NCI-H2171 (cell line): ENCODE measurements at places on chromosomes 7 and 10.

DNA sequence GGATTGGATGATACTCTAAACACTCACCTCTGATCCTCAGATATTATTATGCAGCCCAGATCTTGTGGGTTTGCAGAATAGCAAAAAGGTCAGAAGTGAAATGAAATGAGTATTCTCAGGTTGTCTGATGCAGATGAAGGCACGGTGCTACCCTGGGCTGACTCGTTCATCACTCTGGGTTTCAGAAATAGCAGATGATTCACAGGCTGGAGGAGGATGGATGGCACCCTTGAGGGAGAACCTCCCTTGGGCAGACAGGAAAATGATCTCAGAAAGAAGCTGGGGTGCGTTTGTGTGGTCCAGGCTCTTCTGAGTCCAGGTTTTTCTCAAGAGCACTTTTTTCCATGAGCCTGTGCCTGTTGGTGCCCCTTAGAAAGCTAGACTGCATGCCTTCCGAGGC, 515.8 kb upstream of the MKI67 start:
- DNase-seq = no peak

DNA sequence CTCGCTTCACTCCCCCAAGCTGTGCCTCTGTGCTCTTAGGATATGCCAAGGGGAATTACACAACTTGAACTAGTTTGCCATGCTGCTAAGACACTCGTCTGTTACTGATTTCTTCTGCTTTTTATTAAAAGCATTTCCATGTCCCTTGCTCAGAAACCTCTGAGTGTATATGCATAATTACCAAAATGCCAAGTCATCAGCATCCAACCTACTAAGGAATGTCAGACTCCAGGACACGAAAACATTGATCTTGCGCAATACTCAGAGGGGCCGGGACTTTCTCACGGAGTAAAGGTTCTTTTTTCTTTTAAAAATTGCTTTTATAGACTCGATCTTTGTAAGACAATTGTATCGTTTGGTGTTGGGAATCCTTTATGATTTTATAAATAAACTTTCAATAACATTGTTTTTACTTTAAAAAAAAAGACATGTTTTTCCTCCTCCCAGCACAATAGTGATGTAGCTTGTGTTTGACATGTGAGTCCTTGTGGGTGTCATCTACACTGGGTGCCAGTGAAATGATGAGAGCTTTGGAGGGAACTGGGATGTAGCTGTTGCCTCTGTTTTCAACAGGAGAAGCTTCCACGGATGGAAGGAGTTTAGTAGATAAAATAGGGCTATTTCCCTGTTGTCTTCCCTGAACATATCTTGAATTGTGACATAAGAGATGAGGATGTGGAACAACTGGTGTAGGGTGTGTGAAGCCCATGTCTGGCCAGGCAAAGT, 43.6 kb downstream of the CNNM1 start:
- no peak for DNase-seq

DNA sequence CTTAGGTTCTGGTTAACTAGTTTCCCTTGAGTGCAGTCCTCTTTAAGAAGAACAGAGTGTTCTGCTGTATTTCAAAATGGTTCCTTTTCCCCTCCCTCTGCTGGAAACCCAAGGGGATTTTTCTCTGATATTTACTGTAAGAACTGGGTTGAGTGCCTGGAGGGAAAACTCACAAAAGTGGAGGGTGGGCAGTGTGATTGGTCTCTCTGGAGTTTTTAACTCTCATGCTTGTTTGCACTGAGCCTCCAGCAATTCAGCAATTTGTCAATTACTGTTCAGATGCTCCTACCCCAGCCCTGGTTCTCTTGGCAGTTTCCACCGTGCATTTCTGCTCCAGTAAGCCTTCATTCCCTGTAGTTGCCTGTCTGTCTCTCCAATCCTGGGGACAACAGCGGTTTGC, 273.4 kb upstream of the SORCS1 start:
- no peak for DNase-seq

DNA sequence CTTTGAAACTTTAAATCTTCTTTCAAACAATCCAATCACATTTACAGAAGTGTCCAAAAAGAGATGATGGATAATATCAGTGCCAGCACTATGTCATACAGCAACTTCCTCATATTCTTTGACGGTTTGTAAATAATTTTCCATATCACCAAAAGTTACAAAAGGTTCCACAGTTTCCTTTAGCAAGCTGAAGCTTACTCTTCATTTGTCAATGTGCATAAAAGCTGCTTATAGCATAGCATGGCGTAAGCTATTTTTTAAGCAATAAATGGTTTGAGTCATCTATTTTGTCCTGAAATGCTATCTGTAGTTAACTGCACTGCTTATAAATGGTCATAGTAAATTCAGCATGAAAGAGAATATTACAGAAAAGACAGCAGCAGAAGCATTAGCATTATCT, 95.1 kb downstream of the ETV1 start:
- DNase-seq = no peak

DNA sequence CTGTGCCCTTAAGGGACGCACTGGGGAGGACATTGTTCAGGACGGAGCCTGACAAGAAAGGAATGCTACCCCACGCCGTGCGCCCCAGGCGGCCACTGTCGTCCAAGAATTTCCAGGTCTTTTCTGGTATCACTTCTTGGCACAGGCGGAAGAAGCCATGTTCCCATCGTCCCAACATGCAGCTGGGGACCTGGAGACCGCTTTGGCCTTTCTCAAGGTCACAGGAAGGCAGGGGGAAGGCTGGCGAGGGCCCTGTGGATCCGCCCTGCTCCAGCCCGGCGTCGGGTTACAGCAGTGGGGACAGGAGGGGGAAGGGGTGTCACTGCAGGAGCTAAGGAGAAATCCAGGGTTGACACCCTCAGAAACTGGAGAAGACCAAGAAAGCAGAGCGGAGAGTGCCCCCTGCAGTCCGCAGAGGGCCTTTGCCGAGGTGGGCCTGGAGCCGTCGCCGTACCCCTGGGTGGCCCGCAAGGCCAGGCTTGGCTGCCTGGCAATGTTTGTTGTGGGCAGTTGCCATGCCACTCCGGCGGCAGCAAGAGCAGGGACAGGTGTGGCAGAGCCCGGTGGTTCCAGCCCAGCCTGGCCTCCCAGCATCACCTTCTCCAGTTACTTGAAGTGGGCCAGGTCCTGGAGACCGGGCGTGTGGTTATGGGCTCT, 104.1 kb downstream of the LHPP start:
- no peak for DNase-seq

DNA sequence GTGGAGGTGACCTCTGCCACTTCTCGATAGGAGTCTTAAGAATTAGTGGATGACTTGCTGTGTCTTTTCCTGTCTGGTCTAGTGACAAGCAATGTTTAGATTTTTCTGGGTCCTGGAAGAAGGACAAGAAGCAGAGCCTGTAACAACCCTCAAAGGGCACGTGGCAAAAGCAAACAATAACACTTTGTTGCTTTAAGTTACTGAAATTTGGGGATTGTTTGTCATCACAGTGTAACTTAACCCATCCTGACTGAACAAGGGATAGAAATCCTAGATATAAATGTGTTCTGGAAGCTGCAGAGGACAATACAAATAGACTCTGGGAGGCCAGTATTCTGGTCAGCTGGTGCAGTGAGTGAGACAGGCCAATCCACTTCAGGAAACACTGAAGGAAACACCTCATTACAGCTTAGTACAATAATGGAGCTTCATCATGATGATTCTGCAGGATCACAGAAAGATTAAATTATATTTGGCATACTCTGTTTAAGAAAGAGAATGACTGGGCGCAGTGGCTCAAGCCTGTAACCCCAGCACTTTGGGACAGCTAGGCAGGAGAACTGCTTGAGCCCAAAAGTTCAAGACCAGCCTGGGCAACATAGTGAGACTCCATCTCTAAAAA, 23.3 kb downstream of the ENKUR start:
- no peak for DNase-seq

DNA sequence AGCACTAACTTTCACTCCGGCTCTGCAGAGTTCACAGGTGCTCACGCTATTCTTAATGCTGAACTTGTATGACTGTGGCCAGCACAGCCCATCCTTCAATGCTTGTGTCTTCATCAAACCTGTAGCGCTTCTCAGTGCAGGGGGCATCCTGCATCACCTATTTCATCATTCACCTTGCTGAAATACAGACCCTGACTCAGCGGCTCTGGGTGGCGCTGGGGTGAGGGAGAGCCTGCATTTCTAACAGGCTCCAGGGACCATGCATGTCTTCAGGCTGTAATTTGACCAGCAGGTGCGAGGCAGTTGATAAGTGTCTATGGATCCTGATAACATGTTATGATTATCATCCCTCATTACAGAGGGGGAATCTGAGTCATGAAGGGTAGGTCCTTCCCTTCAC, 89.3 kb downstream of the VOPP1 start:
- no peak for DNase-seq

- no peak for DNase-seq
Measured at GRCh38 chr10:619710-620109, 69.8 kb downstream of the DIP2C start.

DNA sequence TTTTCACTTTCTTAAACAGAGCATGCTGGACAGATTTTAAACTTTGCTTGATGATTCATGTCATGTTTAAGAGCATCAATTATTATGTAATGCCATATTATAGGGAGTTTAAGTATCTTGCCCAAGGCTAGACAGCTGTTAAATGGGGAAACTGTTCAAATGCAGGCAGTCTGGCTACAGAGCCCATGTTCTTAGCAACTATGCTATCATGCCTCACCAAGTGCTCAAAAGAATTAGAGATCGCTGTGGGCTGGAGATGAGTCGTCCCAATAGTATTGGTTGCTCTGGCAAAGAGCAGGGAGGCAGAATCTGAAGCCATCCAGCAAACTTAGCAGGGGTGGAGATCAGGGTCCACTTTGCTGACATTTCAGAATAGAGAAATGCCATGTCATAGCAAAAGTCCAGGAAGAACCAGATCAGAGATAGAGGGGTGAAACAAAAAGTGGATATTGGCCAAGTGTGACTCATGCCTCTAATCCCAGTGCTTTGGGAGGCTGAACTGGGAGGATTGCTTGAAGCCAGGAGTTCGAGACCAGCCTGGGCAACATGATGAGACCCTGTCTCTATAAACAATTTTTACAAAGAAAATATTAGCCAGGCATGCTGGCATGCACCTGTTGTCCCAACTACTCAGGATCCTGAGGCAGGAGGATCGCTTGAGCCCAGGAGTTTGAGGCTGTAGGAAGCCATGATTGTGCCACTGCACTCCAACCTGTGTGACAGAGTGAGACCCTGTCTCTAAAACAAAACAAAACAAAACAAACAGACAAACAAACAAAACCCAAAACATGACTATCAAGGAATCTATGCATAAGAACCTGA, 57.8 kb downstream of the BAMBI start:
- DNase-seq = no peak

- DNase-seq = no peak
Measured at GRCh38 chr7:18901351-18901750, 216.1 kb downstream of the TWIST1 start.

DNA sequence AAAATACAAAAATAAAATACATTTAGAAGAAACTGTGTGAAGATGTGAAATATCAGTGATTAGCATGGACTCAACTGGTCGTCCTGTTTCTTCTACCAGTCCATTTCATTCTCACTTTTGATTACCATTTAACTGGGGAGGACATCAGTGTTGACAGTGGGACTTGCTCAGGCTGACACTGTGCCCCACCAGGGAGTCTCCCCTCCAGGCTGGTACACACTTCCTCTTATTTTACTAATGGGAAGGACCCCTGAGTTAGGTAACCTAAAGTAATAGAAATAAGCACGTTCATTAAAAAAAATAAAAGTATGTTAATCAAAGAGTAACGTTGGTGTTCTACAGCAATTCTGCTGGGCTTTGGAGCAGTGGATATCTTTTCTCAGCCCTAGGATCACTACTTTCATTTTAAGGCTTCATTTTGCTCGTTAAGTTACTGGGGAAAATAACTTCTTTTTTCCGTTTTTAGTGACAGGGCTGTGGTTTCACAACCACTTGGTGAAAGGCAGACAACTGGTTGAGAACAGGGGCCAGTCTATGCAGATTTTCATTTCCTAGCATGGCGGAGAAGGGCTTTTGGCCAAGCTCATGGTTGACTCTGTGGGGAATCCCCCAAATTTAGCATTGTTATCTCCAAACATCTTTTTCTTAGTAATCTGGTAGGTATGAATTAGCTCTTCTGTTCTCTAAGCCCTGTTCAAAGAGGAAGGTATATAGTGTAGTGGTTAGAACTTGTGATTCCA, 2.1 kb downstream of the SNX10 start:
- DNase-seq = no peak

GRCh38 chr7:46664453-46664852, 743.4 kb upstream of the IGFBP3 start:
- no peak for DNase-seq

DNA sequence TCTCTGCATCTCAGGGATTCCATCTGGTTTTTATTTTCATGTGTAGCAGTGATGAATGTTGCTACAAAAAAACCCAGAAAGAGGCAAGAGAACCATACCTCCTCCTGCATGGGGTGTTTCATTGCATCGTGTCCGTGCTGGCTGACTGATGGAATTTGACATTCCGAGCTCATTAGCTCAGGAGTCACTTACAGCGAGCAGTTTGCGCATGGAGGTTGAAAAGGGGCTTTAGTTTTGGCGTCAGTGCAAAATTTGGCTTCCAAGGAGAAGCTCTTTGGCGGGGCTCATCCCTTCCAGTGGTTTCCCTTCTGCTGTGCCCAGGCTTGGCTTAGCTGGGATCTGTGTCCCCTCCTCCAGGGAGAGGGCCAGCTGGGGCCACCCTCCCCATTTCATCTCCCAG, 25.8 kb downstream of the EMX2 start:
- DNase-seq = no peak

DNA sequence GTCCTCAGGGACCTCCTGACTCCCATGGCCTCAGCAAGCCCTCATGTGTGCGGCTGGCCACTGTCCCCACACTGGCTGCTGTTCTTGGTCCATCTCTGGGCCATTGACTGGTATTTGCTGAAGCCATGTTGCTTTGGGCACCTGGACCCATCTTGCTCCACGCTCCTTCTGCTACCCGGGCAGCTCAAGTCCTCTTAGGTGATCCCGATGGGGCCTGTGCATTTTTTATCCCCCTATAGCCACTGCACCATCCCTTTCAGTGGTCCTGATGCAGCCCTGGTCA, 16.7 kb downstream of the RAMP3 start:
- DNase-seq = no peak

DNA sequence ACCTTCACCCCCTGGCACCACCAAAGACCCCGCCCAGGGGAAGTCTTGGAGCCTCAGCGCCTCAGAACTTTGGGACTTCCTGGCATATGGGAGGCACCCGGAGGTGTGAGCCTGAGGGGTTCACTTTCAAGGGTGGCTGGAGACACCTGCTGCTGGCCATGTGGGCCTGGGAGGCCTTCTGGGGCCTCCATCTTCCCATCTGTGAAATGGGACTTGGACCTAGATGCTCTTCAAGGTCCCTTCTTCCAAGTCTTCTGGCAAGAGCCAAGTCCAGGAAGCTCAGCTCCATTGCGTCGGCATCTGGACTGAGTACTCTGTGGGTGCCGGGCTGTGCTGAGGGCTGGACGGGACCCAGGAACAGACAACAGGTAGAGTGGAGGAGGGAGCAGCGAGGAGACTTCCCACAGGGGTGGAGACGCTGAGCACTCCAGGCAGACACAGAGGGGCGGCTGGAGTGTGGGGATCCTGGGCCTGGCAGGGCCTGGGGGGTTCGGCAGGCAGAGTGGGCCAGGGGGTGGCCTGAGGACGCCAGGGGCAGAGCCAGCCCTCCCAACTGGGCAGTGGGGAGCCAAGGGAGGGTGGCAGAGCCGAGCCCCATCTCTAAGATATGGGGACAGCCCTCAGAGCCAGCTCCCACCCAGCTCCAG, 9.3 kb upstream of the LFNG start:
- DNase-seq = no peak

GRCh38 chr7:57384380-57384779, 65.6 kb upstream of the ZNF716 start:
- no peak for DNase-seq
